ENCODE measurements at places on chromosomes 12 and 14.

- DNase-seq = no peak
Observed at GRCh38 chr14:58912799-58913432, 275.2 kb downstream of the DACT1 start.

GRCh38 chr14:102947321-102948103 is 25.0 kb downstream of the AMN start:
- no peak for DNase-seq

DNA sequence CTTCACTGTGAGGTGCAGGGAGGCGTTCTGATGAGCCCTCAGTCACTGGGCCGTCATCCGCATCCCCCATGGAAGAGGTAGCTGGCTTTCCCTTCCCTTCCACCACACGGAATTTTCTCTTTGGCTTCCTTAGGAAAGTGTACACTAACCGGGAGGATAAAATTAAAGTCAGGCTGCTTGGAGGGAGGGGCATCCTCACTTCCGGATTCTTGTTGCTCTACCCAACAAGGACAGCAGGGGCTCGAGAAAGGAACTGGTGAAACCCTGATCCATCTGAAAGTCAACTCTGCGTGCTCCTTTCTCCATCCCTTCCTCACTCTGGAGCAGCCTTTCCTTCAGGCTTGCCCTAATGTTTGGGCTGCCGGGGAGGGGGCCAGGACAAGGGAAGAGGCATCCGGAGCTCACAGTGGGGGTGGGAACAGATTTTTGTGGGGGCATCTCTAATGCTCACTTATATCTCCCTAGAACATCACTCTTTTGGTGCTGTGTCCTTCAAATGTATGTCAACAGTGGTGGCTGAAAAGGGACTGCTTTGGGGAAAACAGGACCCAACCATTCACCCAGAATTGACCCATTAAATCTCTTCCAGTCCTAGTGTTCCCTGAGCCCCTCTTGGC is 101.4 kb upstream of the FKBP4 start:
- no peak for DNase-seq

DNA sequence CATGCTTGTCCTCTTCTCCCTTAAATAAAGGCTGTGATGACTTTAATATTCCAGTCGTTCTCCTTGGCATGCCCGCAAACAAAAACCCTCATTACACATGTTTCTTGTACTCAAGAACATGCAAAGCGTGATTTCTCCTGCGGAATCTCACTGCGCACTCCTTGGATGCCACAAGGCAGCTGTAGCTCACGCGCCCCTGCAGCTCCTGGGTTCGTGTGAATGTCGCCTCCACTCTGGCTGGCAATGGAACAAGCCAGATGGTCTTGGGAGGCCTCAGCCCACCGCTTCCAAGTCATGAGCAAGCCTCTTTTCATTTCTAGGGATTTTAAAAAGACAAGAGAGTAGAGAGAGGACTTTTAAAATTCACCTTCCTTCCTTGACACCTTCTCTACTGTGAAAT is 403.8 kb downstream of the PCNX1 start:
- DNase-seq = no peak

GRCh38 chr12:52091869-52092268 is 12.4 kb downstream of the SMIM41 start:
- DNase-seq = no peak

GRCh38 chr12:64323006-64323405 is 67.6 kb downstream of the C12orf56 start:
- no peak for DNase-seq

GRCh38 chr12:21638054-21638891 is 19.4 kb downstream of the LDHB start:
- no peak for DNase-seq

GRCh38 chr12:4148418-4149056 is 125.0 kb upstream of the CCND2 start:
- DNase-seq = no peak

GRCh38 chr14:100325231-100325632 is 2.1 kb downstream of the SLC25A47 start:
- no peak for DNase-seq

DNA sequence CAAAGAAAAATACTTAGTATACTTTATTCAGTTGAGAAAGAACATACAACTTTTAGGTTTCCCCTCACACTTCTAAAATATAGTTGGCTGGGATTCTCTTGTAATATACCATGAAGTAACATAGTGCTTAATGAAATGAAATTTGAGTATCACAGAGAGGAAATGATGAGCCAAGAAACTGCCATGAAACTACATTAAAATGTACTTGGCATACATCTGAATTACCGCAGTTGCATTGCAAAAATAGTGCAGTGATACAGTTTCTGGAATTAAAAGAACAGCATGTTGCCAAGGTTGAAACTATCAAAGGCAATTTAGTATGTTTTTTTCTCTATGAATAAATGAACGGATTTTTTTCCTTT is 389.2 kb downstream of the TMEM117 start:
- DNase-seq = no peak

- no peak for DNase-seq
Observed at GRCh38 chr14:41130274-41130673, 476.4 kb upstream of the LRFN5 start.

DNA sequence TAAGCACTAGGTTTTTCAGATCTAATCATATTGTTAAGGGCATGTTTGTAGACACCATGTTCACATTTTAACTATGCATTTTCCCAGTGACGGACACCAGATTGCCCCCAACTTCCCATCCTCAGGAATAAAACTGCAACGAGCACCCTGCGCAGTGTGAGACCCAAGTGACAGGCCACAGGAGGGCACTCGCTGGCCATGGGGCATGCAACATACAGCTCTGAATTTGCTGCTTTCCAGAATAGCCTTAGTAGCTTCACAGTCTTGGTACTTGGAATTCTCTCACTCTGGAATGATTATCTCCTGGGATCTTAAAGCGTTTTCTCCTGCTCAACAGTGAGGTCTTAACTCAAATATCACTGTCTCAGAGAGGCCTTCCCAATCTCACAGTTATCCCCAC is 972 bp upstream of the DDX47 start:
- DNase-seq = no peak

GRCh38 chr12:5571115-5571514 is 139.2 kb downstream of the NTF3 start:
- no peak for DNase-seq

- DNase-seq = no peak
Observed at GRCh38 chr14:91903070-91903469, 35.7 kb upstream of the TC2N start.

DNA sequence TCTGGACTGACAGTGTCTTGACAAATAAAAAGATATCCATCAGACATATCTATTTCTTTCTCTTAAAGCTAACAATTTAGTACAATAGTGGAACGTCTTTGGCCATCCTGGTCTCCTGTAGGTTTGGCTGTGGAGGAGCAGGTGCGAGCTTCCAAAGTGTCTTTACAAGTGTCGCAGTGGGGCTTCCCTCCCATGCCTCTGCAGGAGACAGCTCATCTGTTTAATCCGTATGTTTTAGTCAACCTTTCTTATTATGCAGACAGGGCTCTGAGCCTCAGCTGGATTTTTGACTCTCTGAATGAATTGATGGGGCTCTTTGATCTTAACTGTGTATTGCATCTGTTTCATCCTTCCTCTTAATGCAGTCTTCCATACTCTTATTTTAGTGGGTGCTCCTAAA is 57.5 kb downstream of the RMST start:
- DNase-seq = no peak

- no peak for DNase-seq
Observed at GRCh38 chr14:81990312-81990761, 456.7 kb upstream of the SEL1L start.

- no peak for DNase-seq
Observed at GRCh38 chr14:68274725-68275124, 455.1 kb downstream of the RAD51B start.

DNA sequence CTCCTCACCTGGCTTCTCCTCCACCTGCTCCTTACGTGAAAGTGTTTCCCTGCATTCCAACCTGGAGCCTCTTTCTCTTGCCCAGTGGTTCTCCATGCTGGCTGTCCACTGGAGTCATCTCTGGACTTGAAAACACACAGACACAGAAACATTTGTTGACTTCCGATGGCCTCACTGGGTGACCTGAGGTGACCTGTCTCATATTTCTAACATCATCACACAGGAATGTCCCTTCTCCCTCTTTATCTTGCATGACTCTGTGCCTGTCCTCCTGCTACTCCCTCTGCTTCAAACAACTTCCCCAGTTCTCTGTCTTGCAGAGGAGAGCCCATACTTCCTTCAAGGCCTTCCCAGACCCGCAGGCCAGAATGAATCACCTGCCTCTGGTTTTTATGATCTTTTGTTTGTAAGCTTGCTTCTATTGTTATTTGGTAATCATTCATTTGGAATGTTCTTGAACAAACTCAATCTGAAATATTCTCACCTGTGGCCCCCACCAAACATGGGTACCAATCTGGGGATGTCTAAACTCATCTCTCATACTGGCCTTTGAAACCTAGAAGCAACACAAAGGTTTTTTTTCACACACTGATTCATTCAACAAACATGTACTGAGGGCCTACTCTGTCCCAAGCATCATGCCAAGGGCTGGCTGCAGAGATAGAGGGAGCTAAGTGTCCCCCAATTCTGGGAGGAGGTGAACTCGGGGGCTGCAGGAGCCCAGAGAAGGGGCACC is 9.7 kb upstream of the RIN3 start:
- DNase-seq = peak; percentile 17

Data from posterior vena cava (tissue), 2 donors.